ENCODE measurements at places on chromosomes 4 and X.
A peak's percentile ranks its signal among the peaks of the same experiment; 100 is the strongest.

GRCh38 chr4:47478804-47479203, 6.3 kb upstream of the ATP10D start:
- no peak for DNase-seq

DNA sequence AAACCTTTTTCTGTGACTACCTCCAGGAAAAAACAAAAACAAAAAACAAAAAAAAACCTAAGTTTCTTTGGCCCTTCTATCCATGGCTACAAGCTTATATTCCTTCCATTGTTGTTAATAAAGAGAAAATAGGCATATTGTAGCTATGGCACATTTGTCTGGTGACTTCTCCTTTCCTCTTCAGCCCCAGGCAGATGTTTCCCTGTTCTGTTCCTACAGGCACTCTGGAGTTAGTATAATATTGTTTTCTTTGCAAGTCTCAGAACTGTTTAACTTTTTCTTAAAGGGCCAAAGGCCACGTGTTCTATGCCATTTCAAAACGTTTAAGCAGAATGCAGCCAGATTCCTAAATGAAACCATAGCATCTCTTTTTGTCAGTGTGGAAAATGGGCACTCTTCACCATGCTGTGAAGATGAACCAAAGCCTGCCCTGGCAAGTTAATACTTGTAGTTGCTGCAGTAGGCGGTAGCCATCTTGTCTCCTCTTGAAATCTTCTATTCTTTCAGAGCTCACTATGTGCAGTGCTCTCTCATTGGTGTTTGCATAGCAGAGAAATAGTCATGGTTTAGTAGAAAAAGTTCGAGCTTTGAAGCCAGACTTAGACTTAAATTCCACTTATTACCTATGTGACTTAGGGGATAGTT, 44.8 kb upstream of the MTMR1 start:
- no peak for DNase-seq

GRCh38 chrX:120140293-120140981, 18.0 kb upstream of the RHOXF2 start:
- DNase-seq = no peak

DNA sequence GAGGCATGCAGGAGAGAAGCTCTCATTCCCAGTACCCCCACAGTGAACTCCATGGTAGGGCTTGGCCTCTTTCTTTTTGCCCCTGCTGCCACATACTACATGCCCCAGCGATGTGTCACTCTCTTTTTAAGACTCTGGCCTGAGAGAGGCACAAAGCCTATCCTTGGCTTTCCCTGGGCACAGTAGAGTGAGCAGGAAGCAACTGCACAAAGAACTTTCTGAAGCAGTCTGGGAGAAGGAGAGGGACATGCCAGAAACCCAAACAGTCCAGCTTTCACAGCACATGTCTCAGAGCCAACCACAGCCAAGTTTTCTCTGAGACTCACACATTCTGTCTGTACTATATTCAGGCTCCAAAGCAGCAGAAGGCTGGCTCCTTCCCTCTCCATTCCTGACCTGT, 7.9 kb upstream of the NALF2 start:
- DNase-seq = no peak

DNA sequence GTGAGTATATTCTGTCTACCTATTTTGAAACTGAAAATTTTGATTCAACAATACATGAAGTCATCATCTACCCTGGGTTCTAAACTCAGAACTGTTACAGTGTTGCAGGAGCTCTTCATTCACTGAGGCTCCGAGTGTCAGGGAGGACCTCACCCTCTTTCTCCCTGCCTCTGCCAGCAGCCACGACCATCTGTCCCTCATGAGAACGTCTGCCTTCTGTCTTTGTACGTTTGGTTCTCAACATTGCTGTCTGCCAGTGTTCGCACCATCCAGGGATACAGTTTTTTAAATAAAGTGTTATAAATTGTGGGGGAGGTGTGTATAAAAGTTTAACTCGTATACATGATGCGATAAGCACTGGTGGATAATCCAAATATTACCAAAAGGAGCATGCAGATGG, 55.5 kb downstream of the TRAPPC11 start:
- no peak for DNase-seq

GRCh38 chr4:48175806-48176205, 41.8 kb upstream of the TXK start:
- no peak for DNase-seq

GRCh38 chrX:51420610-51421009, 75.8 kb downstream of the NUDT11 start:
- DNase-seq = no peak

DNA sequence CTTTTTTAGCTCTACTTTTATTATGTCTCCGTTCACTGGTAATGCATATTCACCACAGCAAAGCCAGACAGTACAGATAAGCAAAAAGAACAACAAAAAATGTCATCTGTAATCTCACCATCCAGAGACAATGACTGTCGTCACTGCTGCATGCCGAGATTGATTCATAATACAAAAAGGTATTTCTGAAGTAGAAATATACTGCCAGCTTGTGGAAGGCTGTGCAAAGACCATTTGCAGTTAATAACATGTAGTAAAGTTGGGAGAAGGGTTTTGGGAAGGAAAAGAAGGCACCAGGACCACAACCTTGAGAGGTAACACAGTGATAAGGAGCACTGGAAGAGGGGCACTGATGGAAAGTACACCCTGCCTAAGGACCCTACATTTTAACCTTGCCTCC, 223.0 kb upstream of the ZIC3 start:
- no peak for DNase-seq

GRCh38 chr4:6856391-6856790, 53.2 kb upstream of the TBC1D14 start:
- no peak for DNase-seq

DNA sequence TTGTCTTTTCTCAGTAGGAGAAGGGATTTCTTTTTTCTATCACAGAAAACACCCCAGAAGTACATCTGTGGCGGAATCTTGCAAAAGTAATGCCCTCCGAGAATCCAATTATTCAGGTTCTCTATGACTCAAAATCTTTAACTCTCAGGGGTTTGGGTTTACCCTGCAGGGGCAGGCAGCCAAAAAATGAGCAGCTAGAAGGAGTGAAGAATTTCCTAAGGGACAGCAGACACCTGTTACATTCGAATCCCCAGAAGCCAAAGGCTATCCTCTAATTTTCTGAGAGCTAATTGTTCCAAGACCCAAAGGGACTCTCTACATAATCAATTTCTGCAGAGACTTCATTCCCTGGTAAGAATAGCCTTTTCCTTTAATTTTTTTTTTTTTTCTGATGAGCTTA, 27.5 kb upstream of the CBR4 start:
- no peak for DNase-seq

DNA sequence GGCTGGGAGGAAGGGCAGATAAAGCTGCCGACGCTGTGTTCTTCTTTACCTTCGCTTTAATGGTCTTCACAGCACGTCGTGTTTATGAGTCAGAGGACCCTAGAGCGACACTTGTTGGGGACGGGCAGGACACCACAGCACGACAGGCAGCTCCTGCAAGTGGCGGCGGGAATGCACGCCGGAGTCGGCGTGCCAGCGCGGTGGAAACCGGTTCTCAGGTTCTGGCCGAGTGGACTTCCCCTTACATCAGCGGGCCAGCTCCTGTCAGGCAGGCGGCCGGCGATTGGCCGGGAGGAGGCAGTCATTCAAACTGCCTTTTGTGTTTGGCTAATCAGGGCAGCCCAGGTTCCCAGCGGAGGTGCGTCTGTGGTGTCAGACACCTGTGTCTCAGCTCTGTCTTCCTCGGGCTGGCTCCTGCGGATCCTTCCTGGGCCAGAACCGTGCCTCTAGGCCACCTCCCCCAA, 150.9 kb downstream of the SHROOM3 start:
- no peak for DNase-seq

- peak; percentile 29 for DNase-seq
These were observed 13.9 kb upstream of the ETDC start for GRCh38 chrX:135295238-135295943.

GRCh38 chr4:40681600-40681999, 51.9 kb upstream of the RBM47 start:
- DNase-seq = no peak

DNA sequence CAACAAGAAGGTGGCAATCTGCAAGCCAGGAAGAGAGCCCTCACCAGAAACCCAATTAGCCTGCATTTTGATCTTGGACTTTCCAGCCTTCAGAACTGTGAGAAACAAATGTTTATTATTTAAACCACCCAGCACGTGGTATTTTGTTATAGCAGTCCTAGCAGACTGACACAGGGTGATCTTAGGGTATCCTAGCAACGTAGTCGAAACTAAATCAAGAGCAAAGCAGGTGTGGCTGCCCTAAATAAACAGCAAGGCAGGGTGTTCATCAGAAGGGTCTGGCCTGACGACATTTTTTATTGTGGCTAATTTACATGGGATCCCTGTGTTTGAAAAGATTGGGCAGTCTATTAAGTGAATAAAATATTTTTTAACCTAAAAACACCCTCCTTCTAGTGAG, 198.8 kb downstream of the VEGFC start:
- DNase-seq = no peak

DNA sequence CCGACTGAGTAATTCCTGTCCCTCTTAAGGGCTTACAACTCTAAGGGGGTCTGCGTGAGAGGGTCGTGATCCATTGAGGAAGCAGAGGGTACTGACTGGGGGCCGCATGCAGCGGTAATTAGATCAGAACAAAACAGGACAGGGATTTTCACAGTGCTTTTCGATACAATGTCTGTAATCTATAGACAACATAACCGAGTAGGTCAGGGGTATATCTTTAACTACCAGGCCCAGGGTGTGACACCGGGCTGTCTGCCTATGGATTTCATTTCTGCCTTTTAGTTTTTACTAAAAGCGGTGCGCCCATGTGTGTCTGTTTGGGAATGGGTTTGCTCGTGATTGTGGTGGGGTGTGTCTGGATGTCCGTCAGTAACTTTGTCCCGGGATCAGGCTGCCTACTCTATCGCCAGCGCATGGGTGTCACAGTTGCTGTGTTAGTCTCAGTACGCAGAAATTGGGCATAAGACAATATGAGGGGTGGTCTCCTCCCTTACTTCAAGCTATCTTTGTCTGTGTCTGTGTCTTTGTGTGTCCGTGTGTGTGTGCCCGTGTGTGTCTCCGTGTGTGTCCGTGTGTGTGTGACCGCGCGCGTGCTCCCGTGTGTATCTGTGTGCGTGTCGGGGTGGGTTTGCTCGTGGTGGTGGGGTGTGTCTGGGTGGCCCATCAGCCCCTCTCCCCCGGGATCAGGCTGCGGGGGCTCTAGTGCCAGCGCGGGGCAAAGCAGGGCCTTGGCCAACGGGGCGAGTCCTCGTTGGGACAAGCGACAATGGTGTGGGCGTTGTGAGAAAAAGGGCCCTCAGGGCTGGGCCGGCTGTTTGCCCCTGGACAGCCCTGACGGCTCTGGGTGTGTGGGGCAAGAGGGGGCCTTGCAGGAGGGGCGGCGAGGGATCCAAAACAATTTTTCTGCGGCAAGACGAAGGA, 10.4 kb downstream of the FRG2 start:
- DNase-seq = no peak

DNA sequence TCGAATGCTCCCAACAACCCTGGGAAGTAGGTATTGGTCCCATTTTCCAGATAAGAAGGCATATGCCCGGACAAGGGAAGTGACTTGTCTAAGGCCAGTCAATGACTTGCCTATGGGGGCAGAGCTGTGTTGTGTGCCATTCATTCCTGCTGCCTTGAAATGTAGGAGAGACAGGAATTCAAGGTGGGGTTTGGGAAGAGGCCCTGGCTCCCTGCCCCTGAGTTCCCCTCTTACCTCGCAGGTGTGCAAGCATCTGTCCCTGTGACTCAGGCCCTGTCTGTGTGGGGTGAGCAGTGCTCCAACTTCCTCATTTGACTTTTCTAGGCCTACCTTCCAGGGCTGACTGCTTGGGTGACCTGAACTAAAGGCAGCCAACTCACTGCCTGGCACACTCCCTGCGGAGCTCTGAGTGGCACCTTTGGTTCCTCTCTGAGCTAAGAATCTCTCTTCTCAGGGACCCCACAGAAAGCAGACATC, 5.1 kb downstream of the EFNB1 start:
- DNase-seq = no peak

GRCh38 chr4:88759895-88760290, 62.3 kb upstream of the NAP1L5 start:
- DNase-seq = no peak

- no peak for DNase-seq
These were observed 258.1 kb upstream of the GK2 start for GRCh38 chr4:79666112-79666511.

DNA sequence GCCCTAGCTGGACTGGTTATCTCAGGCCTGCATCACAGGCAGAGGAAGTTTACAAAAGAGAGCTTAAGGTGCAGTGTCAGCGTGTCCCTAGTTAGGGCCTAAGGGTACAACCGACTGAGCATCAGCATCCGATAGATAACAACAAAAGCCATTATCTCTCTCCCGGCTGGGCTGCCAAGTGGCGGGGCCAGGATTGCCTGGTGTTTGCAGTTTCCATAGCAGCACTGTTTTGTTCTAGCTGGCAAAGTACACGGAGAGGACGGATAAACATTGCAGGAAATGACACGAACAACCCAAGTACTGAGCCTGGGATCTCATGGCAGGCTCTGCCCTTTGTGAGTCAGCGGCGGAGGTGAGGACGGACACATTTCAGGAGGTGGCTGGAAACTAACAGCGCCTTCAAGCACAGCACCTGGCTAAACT, 104.7 kb upstream of the NOCT start:
- peak; percentile 28 for DNase-seq

DNA sequence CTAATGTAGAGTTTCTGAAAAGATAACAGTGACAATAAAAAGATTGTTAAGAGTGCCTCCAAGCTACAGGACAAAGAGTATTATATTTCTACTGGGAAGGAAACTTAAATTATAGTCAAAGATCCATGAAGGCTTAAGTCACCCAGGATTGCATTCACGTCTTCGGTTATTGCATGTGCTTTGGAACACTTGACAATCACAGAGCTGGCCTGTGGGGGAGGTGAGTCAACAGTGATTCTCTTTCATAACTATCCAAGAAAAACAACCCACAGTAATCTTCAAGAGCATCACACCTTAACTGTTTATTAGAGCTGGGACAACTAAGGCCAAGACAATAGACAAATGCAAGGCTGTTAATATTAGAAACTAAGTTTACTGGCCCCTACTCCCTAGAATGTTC, 40.3 kb downstream of the PDGFC start:
- no peak for DNase-seq

- no peak for DNase-seq
These were observed 109.8 kb upstream of the ATP6AP2 start for GRCh38 chrX:40470830-40471429.

DNA sequence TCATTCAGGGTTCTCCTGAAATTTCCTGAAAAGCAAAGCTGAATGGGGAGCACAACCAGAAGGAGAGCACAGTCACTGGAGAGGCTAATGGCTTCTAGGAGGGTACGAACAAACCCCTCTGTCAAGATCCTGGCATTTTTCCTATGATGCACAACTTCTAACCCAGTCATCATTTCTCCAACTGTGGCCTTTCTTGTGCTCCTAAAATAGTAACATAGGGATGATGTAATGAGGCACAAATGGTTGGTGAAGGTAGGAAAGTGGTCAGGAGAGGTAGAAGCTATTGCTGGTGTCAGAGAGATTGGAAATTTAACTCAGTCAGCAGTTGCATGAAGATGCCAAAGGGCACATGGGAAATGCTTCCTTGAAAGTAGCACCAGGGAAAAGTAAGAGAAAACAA, 52.7 kb downstream of the SLC10A7 start:
- DNase-seq = no peak

All from renal cortex interstitium (tissue), 15 donors.